ENCODE measurements at places on chromosomes 5 and 9. TPM values are rescaled to one million over a fixed set of nuclear protein-coding genes. Genes with fewer than 3 reads are reported as not detected.

CARD6 gene
- total RNA-seq: 1.7 TPM

FOXE1 gene
- total RNA-seq: 0.53 TPM

MARCHF6 gene
- 110 TPM for total RNA-seq

LHX6 gene
- total RNA-seq: 7.9 TPM

MYO10 gene
- 34.3 TPM for total RNA-seq

GLDC gene
- 1.9 TPM for total RNA-seq

SYK gene
- total RNA-seq: 1.7 TPM

SCGB3A2 gene
- not detected for total RNA-seq

PCDHA9 gene
- 0.07 TPM for total RNA-seq

DNA sequence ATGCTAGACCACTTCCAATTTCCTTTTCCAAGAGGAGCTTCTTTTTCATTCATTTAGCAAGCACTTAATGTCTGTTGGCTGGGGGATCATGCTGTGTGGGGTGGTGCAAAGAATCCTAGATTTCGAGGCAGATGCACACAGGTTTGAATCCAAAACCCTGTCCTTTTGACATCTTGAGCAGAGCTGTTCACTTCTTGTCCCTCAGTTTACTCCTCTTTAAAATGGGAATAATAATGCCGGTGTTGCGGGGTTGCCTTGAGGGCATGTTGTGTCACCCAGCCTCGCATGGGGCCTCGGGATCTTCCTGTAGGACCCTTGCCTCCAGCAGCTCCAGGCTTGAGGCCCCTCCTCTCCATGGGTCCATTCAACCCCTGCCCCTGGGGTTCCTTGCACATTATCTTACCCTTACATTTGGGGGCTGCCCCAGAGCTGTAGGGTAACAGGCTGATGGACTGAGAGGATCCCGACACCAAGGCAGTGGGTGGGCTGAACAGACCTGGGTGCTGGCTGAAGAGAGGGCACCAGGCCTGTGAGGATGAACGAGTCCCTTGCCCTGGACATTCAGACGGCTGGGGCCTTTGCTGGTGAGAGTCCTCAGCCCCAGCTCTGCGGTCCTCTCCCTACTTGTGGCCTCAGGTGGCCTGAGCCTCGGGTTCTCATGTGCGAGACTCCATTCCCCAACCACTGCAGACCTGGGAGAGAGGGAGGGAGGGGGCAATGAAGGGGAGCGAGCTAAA is 145.8 kb downstream of the BARX1 start:
- DNase-seq: no peak

GRCh38 chr5:91126448-91126847 is 256.7 kb downstream of the ARRDC3 start:
- no peak for DNase-seq

DNA sequence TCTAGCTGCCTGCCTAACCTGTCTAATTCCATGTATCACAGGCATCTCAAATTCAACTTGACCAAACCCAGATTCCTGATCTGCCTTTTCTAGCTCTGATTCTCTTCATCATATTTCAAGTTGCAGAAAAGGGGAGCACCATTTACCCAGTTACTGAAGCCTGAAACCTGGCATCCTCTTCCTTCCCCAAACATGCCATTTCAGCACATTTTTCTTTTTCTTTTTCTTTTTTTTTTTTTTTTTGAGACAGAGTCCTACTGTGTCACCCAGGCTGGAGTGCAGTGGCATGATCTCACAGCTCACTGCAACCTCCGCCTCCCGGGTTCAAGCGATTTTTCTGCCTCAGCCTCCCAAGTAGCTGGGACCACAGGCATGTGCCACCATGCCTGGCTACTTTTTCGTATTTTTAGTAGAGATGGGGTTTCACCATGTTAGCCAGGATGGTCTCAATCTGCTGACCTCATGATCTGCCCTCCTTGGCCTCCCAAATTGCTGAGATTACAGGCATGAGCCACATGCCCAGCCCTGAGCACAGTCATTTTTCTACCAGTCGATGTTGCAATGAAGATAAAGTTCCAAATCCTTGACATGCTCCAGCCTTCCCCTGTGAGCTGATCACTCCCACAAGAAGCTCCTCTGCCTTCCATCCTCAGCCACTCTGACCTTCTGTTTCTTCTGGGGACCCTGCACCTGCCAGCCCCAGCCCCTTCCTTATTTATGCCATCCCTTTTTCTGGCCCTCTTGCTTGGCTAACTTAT is 32.2 kb downstream of the ACER2 start:
- no peak for DNase-seq

GRCh38 chr5:172646716-172647285 is 5.7 kb downstream of the NEURL1B start:
- no peak for DNase-seq

DNA sequence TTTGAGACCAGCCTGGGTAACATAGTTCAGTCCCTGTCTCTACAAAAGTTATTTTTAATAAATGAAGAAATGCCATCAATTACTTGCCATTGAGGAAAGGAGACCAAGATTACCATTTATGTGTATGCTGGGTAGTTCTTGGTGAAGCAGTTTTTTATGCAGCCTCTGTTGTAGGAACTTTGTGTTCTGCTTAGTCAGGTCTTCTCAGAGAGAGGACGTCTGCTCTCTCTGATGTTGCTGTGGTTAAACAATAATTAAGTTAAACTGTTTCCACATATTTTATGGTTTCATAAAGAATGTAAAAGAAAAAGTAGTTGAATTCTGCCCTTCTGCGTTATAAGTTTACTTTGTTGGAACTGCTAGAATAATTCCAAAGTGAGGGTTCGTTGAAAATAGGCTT is 210.5 kb downstream of the KDM4C start:
- no peak for DNase-seq

DNA sequence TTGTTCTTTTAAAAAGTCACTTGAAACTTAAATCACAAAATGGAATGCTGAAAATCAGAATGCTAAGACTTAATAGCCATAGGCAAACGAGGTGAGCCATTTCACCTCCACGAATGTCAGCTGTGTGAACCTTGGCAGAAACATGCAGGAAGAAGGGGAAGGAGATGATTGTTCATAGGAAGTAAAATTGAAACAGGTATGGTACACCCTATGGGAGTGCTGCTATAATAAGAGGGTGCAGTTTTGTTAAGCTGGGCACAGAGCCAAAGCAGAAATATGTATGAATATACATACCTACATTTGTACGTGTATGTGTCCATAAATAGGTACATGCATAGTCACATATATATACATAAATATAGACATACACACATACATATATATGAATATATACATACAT is 51.0 kb upstream of the SPINK5 start:
- DNase-seq: no peak

DNA sequence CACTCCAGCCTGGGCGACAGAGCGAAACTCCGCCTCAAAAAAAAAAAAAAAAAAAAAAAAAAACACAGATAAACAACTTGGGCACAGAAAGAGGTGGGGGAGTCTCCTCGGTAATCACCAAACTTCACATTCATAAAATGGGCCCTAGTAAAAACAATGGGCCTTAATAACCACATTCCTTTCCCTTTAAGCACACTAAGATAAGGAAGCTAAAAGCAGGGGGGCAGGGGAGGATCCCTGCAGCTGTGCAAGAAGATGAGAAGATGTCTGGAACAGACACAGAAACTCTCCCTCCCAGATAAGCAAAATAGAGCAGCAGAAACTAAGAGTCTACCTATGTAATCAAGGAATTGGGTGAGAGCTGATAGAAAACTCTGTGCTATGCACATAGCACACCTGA is 111.2 kb upstream of the FAM174A start:
- DNase-seq: no peak

- DNase-seq: no peak
These were observed 130.1 kb upstream of the TLR4 start for GRCh38 chr9:117574099-117574498.

DNA sequence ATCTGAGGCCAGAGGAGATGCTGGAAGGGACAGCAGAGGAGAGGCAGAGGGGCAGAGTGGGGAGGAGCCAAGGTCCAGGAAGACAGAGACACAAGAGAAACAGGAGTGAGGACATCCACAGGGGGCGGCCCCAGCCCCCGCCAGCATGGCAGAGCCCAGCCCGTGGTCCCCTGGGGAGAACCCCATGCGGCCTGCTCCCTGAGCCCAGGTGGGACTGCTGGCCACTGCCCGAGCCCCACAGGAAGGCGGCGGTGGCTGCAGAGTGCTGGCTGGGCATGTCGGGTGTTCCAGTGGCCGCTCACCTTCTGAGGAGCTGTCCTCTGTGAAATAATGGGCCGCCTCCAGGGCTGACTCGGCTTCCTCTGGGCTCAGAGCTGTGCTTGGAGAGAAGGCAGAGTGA is 8.9 kb upstream of the MRNIP start:
- no peak for DNase-seq

DNA sequence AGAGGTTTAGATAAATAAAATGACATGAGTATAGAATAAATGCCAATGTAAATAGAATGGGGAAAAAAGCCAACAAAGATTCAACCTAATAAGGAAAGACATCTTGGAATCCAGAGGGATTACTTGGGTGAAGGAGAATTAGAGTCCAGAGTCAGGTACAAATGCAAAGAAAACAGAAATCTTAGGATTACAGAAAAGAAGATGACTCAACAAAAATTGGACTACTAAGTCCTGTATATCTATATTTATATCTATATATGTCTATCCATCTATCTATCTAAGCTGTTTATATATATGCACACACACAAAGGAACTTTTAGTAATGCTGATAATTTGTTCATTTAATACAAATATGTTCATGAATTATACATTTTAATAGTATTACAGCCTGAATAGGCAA is 27.6 kb downstream of the FAM174A start:
- DNase-seq: no peak

GRCh38 chr9:136796238-136796774 is at the start of gene CCDC183:
CCDC183 (plus strand) TSS chr9:136796338; CDS start chr9:136796398, 60 bp downstream.
- no peak for DNase-seq

GRCh38 chr5:140338908-140339307 is 7.5 kb downstream of the HBEGF start:
- no peak for DNase-seq

DNA sequence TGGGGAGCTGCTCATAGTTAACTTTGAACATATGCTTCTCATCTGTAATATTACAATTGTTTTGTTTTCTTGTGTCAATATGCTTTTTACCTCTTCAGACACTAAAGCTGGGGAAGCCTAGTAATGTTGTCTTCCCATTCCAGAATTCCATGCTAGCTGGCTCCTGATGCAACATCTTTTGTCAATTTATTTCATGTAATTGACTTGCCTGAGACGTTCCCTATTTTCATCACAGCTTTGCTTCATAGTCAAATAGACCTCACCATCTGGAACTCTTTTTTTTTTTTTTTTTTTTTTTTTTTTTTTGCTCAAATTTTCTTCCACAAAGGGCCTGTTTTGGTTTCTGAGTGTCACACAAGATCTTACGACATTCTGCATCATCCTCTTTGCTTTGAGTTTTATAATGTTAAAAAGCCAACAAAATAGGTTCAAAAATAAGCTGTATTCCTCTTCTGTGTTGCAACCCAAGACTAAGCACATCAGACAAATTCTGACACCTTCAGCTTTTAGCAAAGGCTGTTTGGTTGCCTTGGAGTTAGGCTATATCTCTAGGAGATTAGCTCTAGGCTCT is 235.2 kb downstream of the NR3C1 start:
- no peak for DNase-seq

DNA sequence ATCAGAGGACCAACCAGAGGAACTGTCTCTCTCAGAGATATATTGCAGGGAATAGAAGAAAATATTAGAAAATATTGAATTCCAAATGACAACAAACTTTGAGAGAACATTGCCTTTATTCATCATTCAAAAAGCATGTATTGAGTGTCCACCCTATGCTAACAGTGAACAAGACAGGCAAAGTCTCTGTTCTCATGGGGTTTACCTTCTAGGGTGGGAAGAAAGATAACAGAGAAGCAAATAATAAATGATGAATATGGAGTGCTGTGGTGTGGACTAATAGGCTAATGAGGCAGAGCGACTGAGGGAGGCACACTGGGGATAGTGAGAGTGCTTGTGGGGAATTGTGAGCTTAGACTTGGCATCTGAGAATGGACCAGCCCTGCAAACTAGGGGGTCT is 43.4 kb upstream of the SHB start:
- DNase-seq: no peak

- DNase-seq: no peak
These were observed 31.6 kb upstream of the ENHO start for GRCh38 chr9:34554211-34555001.

DNA sequence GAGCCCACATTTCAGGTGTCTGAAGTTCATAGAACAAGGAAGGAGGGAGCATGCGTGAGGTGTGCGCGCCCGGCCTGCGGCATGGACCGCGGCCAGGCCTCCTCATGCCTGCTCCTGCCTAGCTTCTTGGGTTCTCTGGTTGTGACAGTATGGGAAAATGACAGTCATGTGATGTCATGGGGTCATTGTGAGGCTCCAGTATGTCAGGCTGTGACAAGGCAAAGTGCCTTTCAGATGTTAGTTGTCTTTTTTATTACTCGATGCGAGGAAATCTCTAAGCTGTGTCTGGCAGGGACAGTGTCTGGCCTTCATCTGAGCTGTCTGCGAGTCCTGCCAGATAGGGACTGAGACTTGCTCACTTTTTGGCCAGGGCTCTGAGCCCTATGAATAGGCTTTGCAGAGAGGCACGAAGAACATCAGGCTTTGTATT is 13.3 kb downstream of the UCK1 start:
- no peak for DNase-seq

DNA sequence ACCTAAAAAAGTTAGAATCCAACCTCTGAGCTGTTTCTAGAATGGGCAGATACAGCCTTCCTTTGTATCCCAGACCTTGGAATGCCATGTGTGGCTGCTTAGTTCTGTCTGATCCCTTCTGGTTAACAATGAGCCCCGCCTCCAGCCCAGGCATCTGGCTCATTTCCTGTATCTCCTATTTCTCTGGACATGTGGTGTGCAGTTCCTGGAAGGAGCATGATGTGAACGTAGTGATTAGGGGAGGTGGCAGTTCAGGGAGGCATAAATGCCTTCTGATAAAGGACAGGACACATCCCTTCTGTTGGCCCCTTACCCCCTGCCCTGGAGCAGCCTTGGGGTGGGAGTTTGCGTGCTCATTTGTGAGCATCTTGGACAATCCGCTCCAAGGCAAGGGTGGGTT is 243.0 kb downstream of the ZSWIM6 start:
- peak; percentile 36 for DNase-seq

- DNase-seq: no peak
These were observed 54.5 kb upstream of the OLFM1 start for GRCh38 chr9:135032868-135033460.

DNA sequence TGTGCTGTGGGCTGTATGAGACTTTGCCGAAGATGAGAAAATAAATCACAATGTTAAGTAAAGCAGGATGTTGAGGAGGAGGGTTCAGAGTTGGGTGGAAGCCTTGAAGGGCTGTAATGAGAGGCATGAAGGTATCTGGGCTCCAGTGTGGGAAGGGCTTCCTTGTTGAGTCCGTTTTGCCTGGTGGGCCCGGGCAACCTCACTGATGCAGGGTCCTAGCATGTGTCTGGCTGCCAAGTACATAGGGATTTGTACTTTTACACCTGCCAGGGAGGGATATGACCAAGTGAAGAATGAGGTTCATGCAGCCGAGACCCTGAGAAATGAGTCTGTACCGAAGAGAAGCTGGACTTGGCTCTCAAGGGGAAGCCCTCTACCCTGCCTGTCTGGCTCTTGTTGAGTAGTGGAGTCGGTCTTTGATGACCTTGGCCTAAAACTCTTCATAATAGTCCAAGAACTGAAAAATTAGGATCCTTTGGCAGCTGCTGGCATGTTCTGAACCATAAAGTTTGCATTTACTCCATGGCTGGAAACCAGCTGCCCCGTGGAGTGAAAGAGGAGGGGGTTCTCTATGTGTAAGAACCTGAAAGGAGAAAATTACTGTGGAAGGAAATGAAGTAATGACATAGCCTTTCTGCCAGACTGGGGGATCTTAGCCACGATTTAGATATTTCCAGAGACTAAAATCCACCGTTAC is 59.0 kb upstream of the DPYSL3 start:
- no peak for DNase-seq
